ENCODE measurements at places on chromosomes 11 and 22.

GRCh38 chr22:41603873-41604332, 14.3 kb upstream of the PMM1 start:
- peak; percentile 61 for DNase-seq

DNA sequence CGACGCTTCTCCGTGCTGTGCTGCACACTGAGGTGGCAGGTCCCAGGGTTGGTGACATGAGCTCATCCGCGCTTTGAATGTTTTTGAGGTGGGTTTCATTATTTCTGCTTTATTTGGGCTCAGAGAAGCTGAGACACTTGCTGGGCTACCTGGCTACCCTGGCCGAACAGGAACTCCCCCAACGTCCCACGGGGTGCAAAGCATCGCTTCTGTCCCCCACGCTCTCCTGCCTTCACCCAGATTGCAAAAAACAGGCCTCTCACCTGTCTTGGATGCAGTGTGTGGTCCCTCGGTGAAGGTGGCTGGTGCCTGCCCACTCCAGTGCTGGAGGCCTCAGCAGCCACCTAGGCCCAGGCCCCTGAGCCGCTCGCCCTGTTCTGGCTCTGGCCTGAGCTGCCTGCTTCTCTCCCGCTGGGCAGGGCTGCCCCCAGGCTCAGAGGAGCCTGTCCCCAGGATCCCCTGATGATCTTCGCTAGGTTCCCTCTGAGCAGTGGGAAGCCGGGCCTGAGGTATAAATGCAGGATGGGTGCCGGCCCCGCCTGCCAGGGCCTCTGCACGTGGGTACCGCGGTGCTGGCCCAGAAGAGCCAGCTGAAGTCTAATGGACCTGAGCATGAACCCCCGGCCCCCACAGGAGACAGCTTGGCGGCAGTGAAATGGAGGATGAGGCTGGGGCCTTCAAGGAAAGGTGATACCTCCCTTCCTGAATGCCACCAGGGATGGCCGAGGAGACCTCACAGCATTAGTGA, 15.8 kb upstream of the MRGPRD start:
- no peak for DNase-seq

DNA sequence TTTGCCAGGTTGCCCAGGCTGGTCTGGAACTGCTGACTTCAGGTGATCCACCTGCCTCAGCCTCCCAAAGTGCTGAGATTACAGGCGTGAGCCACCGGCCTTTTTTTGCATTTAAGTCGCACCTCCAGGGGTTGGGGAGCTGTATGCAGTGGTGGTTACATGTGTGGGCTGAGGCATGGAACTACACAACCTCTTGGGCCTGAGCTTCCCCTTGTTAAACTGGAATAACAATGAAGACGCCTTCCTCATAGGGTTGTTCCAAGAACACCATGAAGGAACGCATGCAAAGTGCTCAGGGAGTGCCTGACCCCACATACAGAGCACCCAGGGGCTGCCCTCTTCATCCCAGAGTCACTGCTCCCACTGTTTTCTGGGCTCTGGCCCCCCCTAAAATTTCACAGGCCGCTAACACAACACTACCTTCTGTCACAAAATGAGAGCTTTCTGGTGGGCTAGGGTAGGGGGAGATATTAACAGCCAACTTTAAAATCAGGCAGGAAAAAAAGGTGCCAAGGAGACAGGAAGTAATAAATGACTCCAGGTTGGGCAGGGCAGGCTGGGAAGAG, 1.3 kb upstream of the FAM118A start:
- DNase-seq: no peak

DNA sequence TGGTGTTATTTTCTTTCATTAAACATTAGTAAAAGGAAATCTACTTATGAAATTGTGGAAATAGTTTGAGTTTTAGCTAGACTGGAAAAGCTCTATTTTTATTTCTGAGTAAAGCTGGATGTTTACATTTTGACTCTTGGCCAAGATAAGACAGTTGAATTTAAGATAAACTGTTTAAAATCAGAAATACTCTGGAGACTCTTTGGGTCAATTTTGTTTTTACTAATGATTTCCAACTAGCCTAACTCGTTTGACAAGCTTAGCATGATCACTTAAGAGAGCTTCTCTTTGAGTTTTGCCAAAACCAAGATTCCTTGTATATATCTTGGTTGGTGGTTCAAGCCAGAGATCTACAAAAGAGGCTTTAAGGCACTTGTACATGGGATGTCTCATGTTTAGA, 724.8 kb upstream of the LUZP2 start:
- no peak for DNase-seq

GRCh38 chr11:11444027-11444803, 91.2 kb upstream of the CSNK2A3 start:
- no peak for DNase-seq

DNA sequence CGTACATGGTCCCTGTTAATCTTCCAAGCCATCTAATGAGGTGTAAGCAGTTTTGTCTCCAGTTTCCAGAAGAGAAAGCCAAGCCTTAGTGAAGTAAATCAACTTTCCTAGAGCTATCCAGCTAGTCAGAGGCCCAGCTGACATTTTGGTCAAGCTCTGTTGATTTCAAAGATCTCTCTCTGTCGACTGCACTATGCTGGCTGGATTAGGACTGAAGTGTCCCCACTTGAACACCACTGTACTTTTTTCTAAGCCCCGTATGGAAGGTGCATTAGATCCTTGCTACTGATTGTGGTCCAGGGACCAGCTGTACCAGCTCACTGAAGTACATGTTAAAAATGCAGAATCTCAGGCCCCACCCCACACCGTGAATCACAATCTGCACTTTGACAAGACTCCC, 176.5 kb upstream of the NAV2 start:
- no peak for DNase-seq

GRCh38 chr11:123590296-123590912, 64.0 kb downstream of the SCN3B start:
- no peak for DNase-seq

DNA sequence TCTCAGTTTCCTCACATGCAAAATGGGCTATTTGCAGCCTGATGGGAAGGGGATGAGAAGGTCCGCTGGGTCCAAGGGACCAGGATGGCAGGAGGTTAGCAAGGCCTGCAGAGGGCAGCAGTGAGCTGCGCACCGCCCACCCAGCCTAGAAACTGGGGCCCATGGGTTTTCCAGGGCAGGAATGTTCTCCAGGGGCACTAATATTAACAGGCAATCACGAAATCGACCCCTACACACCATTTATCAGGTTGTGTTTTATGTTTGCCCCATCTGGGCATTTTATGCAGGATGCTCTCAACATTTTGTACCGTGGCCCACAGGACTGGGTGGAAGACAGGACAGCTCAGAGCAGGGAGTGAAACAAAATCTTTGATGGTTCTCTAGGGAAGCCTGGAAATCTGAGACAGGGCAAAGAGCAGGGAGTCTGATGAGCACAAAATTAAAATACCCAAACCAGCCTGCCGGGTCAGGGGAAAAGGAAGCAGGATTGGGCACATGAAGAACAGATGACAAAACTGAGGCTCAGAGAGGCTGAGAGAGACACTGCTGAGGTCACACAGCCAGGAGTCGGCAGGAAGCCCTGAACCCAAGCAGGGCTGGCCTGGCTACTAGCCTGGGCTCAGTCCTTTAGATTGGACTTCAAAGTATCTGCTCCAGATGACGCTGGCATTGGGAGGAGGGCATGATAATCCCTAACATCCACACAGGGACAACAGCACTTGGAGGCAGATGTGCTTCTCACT, 1.6 kb upstream of the BCR start:
- DNase-seq: peak; percentile 69

- DNase-seq: no peak
Observed at GRCh38 chr22:26941896-26942636, 284.7 kb downstream of the MIAT start.

- no peak for DNase-seq
Observed at GRCh38 chr11:57316017-57316416, 8.7 kb downstream of the TNKS1BP1 start.

GRCh38 chr11:65274735-65275682, 13.2 kb downstream of the POLA2 start:
- DNase-seq: no peak

DNA sequence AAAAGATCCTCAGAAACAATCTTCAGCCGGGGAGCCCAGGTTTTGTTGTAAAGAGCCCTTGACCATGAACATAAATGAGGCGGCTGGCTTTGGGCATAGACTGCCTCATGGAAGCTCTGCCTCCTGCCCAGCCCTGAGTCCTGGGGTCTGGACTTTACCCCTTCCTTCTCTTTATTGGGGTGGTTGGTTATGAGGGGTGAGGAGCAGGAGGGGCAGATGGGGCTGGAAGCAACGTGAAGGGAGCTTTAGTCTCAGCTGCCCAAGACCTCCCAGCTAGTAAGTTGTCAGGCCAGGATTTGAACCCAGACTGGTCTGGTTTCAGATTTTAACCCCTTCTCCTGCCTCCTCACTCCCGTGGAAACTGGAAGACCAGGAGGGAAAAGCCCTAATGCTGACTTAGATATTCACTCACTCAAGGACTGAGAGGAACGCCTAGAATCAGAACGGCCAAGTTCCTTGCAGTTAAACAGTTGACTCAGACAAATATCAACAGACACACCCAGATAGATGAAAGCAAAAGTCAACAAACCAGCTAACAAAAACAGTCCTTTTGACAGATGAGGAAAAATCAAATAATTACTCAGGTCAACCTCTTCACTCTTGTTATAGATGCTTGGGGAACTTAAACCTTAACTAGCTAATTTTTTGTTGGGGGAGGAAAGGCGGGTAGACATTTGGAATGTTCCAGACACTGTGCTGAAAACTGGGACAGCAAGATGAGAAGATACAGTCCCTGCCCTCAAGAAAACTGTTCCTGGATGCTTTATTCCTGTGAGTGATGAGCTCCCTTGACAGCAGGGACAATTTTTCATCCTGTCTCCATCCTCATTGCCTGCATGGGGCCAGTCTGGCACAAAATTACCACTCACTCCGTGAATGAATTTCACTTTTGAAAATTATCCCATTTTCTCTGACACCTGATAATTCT, 20.8 kb upstream of the ARRB1 start:
- no peak for DNase-seq
